NCI-H1092 (cell line): ENCODE measurements at places on chromosomes 2 and 18.

DNA sequence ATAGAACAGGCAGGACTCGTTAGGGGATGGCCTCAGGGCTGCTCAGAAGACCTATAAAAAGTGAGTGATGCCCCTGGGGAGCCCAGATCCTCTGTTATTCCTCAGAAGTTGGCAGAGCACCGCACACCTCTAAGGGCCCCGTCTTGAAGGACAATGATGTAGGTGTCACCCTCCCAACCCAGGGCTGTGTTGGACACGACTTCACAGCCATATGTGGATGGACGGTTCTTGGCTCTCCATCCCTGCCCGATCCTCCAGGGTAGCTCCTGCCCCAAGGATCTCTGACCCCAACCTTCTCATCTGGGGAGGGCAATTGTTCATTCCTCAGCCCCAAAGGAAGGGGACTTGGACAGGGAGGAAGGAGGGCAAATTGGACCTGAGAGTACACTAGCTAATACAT, 246.1 kb downstream of the DYSF start:
- no peak for DNase-seq

DNA sequence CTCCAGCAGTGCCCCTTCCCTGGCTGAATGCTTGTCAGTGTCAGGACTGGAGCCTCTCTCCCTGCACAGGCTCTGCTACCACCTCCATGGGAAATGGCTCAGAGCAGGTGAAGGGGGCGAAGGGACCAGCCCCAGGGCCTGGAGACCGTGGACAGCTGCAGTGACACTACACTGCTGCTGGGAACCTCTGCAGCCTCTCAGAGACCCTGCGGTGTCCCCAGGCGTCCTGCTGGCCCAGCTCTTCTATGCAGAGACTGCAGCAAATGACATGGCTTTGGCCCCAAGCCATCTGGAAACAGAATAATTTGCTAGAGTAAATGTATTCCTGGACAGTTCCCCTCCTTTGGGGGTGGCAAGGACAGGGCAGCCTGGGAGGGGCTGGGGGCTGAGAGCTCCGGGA, 53.2 kb downstream of the CIB4 start:
- no peak for DNase-seq

- no peak for DNase-seq
Measured at GRCh38 chr2:131521961-131522781, 5.5 kb upstream of the CCDC74A start.

GRCh38 chr2:108938077-108938710, 50.8 kb downstream of the EDAR start:
- no peak for DNase-seq

DNA sequence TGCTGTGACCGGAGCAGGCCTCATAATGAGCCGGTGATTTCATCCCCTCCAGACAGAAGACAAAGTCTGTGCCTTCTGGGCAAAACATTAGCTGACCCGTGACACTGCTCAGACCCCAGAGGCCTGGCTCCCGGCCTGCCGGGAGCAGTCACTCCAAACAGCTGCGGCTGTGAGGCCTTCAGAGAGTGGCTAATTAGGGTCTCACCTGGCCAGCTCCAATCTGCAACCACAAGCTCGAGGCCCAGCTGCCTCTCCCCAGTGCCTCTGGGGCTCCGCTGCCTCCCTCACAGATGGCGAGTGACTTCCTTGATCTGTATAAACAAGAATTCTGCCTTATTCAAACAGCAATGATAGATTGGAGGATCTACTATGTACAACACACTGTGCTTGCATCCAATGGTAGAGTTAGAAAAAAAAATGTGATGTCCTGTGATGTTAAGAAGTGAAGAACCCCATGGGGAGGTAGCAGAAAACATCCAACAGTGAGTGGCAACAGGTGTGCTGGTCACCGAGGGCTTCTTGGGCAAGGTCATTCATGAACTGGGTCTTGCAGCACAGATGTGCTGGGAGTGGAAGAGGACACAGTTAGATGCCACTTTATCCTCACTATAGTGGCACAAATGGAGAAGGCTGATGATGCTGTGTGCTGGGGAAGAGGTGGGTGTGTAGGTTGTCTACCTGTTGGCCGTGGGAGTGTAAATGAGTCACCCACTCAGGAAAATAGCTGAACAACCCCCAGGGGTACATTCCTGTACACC, 98.2 kb upstream of the ASAP2 start:
- no peak for DNase-seq

DNA sequence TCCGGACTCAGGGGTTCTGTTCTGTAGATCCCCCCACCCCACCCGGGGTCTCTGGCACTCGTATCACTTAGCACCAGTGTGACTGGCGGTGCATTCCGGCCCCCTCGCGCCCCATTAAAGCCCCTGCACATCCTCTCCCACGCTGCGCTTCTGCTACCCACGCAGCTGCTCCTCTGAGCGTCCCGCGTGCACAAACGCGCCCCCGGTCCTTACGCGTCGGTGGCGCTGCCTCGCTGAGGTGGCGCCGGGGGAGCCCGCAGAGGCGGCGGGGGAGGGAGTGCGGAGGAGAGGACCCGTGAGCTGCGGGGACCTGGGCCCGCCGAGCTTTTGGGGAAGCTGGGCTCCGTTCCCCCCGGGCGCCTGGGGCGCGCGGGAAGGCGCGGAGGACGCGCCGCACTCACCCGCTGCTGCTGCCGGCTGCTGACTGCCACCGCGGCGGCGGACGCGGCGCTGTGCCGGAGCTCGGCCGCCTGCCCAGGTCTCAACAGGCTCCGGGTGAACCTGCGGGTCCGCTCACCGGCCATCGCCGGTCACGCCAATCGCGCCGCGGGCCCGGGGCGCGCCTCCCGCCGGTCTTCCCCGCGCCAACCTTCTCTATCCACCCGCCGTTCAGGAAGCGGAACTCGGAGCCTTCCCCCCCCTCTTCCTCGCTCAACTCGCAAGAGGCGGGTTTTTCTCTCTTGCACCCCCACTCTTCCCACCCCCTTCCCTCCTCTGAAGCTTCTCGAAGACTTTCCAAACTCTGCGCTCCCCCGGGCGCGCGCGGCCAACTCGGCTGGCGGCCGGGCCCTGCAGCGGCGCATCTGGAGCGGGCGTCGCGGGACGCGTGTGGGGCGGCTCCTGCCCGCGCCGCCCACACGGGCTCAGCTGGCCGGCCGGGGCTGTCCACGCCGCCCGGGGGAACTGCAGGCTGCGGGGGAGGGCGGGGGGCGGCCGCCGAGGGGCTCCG, at the start of gene DOCK10:
DOCK10 (minus strand) TSS at position 618 of the 949 bp plus-strand sequence; CDS start at position 524, 94 bp downstream.
- no peak for DNase-seq

DNA sequence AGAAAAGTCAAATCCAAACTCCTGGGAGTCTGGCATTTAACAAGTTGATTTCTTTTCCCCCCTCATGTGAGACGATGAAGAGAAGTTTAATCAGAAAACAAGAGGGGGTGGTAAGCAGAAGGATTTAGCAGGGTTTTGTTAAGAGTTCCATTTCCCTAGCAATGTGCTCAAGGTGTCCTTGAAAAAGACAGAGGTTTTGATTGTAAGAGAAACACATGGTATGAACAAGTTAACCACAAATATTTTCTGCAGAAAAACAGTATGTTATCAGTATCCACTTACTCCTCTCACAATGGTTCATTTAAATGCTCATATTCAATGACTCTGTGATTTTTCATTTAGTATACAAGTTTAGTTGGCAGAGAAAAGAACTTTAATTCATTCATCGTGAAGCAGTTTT, 26.8 kb downstream of the LAMA1 start:
- no peak for DNase-seq

GRCh38 chr2:168723275-168723899, 79.0 kb upstream of the NOSTRIN start:
- no peak for DNase-seq

GRCh38 chr18:43775591-43775990, 498.3 kb upstream of the SYT4 start:
- no peak for DNase-seq

GRCh38 chr18:76658627-76659026, 163.6 kb upstream of the ZNF516 start:
- DNase-seq = no peak

- DNase-seq = no peak
Measured at GRCh38 chr2:231996797-231997540, 35.5 kb downstream of the DIS3L2 start.

- no peak for DNase-seq
Measured at GRCh38 chr2:37459095-37459981, 114.9 kb downstream of the QPCT start.

DNA sequence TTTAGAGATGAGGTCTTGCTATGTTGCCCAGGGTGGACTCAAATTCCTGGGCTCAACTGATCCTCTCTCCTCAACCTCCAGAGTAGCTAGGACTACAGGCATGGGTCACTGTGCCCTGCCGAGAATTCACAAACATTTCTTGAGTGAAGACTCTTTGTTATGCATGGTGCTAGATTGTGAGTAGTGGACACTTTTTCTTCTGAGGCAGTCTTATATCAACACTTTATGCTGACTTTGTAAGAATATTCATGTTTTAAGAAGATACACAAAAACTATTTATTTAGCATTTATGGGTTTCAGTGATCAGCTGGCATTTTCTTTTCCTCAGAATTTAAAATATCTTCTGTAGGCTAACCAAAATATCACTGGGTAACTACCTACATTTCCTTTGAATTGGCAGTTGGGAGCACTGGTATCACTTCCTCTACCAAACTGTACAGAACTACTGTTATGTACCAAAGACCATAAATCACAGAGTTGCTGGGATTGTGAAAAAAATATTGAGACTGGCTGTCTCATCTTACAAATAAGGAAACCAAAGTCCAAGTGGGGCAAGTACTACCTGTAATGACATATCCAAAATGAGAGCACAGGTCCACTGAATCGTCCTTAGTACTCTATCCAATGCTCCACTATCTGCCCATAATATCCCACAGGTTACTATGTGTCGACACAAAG, 34.0 kb downstream of the DOCK10 start:
- DNase-seq = no peak

DNA sequence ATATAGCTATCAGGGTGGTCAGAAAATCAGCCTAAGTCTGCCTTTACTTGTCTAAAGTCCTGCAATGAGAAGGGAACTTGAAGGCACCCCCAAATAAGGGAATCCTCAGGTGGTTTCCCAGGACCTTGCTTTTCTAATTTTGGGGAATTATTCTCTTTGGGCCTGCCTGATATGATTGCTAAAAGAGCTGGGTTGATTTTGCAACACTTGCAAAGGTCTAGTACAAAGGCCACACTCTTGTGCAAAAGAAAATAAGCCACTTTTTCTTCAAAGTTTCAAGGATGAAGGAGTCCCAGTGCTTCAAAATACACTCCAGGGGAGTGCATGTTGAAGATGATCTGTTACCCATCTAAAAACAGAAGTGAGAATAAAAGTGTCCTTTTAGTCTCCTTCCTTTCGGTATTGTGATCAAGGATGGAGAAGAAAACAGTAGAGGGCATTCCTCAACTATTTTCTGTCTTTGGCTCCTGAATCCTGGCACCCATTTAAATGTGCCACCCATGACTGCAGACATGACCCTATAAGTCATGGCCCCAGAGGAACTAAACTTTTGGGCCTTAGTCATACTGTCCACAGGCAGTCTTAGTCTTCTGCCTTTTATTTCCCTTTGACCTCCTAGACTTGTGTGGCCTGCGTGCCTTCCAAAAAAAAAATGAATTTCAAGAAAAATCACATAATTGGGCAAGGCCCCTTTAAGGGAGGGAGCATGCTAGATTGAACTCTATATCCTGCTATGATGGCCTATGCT, 5.1 kb downstream of the SULT1C3 start:
- DNase-seq = no peak

DNA sequence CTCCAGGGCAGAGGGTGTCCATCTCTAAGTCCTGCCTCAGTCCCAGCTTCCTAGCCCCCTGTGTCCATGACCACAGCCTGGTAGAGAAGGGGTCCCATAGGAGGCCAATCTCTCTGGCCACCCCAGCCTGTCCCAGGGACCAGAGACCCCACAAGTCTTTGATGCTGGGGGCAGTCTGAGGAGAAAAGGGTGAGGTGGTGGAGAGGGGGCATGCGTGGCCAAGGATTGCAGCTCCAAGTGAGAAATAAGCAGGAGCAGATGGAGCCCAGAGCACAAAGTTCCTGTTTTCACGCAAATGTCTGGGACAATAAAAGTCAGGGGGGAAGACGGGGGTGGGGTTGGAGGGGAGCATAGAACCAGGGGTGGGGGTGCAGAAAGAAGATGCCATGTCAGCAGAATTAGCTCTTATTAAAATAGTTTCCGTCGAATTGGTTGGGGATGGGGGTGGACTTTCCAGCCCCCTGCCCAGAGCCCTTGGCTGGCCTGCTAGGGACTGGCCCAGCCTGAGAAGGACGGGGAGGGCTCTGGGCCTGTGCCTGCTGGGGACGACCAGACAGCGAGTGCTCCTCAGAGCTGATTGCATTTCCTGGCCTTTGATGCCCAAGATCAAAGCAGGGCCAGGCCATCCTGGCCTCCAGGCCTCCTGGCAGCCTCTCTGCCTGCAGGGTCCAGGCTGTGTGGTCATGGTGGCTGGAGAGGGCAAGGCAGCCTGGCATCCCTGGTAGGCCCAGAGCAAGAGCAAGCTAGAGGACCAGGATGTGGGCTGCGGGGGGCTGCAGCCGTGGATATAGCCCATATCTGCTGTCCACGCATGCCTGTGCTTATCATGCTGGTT, 337.1 kb downstream of the DYSF start:
- no peak for DNase-seq

DNA sequence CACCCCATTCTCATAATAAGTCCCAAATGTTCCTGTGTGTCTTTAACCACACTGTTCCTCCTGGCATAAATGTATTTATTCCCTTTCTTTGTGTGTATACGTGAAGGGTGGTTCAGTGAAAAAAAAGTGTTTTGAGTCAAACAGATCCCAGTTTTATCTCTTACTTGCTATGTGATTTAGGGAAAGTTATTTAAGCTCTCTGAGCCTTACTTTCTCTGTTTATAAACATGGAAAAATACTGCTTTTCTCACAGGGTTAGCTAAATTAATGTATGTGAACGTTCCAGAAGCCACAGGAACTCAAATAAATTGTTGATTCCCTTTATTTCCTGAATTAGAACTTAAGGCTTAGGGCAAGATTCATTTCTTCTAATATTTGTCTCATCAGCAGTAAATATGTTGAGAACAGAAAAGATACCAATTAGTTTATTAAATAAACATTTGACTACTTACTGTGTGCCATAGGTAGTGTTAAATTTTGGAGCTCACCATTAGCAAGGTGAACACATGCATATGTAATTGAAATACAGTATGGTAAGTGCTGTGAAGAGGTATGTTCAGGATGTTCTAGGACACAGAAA, 33.2 kb downstream of the RALBP1 start:
- no peak for DNase-seq

- DNase-seq = no peak
Measured at GRCh38 chr2:241161646-241162281, 11.5 kb downstream of the PPP1R7 start.

DNA sequence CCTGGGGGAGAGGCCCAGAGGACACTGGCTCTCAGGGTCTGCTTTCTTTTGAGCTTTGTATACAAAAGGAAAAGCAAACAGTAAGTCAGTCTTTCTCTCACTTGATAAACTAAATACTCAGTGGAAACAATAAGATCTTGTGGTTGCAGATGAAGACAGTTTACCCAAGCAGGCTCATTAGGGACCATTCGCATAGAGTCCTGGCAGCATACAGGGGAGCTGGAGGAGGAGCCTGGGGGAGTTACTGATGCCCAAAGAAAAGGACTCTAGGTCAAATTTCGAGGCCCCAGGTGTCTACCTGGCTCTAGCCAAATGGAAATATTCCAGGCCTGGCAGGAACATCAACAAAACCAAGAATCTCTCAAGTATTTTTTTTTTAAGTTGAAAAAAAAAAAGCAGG, 225.3 kb downstream of the CNTNAP5 start:
- no peak for DNase-seq
